ENCODE measurements at places on chromosomes 2 and 18.

GRCh38 chr2:191231995-191232394, 13.2 kb upstream of the MYO1B start:
- no peak for DNase-seq

DNA sequence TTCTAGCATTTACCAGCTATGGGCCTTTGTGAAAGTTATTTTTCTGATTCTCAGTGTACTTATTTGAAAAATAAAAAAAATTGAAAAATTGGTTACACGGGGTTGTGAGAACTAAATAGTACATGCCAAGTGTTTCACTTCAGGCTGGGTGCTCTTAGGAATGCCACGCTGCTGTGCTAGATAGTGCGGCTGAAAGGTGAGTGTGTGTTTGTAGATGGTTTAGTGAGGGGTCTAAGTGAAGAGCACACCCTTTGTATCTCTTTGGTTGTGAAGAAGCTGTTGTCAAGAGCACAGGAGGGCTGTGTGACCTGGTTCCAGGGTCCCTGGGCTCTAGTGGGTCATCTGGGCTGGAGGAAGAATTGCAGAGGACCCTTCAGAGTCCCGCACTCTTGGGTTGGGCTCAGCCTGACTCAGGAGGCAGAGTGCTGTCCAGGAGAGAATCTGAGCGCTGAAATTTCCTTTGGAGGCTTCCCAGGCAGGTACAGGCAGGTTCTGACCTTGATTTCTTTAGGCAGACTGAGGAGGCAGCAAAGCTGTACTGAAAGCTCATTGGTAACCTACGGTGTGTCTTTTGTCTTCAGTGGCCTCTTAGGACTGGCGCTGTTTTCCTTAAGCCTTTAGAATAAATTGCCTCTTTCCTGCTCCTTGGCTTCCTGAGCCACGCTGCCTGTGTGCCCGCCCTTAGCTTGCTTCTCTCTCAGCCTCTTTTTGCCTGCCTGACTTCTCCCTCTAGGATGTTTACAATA, 44.4 kb downstream of the MAP4K4 start:
- no peak for DNase-seq

DNA sequence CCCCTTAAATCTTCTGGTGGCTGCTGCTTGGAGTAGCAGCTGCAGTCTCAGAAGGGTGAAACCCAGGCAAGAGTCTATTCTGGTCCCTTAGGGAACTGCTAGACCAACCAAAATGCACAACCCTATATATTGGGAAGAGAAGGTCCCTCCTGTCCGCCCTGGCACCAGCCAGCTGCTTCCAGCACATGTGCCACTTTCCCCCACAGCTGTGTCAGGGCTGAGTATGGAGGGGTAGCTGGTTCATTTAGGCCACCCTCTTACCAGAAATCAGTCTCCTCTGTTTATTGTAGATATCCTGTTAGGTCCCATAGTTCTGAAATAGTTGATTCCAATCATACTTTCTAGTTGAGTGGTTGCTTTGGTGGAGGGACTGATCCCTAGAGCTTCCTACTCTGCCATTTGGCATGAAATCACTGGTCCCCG, 68.9 kb downstream of the BIRC6 start:
- no peak for DNase-seq

DNA sequence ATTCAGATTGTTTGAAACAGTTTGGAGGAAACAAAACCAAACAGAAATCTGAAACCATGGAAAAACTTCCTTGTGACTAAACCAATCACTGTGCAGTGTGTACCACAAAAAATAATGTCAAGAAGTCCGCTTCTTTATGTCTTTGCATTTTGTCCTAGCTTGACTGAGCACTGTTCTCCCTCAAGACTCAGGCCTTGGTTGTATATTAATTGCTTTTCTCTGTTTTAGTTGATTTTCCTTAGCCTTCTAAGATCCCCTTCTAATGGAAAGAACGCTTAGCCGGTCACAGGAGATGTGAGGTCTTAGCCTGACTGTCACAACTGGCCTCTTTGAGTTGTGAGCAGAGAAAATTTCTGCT, 56.6 kb downstream of the LCLAT1 start:
- no peak for DNase-seq

All from SIG-M5 (cell line).